ENCODE measurements at places on chromosomes 11 and 22.

DNA sequence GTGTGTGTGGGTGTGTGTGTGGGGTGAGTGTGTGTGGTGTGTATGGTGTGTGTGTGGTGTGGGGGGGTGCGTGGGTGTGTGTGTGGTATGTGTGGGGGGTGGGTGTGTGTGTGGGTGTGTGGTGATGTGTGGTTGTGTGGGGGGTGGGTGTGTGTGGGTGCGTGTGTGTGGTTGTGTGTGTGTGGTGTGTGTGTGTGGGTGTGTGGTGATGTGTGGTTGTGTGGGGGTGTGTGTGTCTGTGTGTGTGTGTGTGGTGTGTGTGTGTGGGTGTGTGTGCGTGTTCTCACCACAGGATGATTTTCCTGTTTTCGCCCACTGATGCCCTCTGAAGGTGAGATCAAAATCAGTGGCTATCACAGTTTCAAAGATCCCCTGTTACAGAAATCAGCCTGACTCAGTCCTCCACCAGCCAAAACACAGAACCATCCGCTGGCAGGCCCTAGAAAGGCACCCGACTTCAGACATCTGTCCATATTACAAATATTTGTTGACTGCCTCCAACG, 24.7 kb downstream of the CPT1A start:
- DNase-seq: no peak

GRCh38 chr11:38582151-38582550, 1984.1 kb upstream of the RAG2 start:
- no peak for DNase-seq

DNA sequence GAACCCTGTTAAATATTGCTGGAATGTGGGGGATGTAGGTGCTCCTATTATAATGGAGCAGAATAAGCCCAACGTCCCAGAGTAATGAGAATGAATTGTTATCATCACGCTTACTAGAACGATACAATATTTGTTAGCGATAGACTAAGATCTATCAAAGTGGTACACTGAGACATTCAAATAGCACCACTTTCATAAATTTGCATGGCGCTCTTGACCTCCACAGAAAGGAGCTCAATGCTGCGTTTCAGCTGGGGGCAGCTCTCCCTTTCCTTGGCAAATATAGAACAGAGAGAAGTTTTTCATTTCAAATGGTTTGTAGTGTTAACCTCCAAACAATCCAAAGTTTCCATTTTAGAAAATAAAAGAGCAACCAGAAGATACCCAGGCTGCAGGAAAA, 38.2 kb upstream of the BLID start:
- no peak for DNase-seq

DNA sequence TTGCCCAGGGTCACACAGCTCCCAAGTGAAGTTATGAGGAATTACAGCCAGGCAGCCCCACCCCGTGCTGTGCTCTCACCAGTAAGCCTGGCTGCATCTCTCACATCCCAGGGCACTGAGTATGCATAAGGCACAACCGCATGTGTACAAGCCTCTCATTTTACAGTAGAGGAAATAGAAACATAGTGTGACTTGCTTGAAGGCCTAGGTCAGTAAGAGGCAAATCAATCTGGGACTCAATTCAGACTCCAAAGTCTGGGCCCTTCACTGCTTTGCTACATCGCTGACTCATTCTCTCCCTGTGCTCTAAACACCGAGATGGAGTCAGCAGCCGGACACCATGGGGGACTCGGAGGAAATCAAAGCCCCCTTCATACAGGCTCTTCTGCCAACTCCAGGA, 7.9 kb downstream of the ABTB2 start:
- DNase-seq: no peak

DNA sequence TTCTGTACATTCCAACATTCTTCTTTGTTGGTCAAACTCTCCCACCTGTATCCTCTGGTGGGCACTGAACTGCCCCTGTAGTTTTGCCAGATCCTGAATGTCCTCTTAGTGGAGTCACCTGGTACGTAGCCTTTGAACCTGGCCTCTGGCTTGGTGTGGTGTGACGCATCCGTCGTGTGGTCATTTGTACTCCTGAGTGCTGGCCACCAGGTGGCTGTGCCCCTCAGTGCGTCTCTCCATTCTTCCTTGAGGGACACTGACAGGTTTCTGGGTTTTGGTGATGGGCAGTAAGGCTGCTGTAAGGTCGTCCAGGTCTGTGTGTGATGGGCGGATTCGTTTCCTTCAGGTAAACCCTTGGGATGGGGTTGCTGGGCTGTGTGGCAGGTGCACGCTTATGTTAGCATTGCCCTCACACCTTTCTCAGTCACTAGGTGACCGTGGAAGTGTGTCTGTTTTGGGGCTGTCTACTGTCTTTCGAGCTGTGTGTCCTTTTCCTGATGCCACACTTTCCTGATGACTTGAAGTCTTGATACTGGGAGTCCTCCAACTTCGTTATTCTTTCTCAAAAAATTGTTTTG, 13.6 kb upstream of the RANBP1 start:
- no peak for DNase-seq

DNA sequence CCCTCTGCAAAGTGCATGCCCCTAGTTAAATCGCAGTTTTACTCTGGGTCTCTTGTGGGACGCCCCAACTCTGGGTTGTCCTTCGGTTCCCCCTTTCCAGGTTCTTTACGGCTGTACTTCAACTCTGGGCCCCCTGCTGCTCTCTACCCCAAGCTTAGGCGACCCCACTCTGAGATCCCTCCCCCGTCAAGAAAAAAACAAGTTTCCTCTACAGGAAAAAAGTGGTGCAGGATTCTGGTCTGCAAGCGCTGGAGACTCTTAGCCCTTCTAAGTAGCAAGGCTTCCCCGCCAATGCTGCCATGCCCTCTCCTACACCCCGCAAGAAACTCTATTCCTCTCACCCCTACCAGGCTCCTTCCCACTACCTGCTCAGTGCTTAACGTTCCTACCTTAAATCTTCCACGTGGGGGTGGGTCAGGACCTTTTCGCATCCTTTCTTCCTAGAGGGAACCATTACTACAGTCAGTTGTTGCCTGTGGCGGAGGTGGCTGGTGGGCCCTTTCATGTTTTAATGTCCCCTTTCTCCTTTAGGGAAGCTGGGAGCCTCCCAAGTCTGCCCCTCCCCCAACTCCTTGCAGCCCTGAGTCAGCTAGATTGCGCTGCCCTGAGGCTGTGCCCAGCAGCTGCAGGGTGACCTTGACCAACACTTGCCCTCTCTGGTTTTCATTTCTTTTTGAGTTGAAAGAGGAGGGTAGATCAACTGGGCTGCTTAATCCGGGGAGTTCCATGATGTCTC, 1.4 kb downstream of the NEFH start:
- DNase-seq: no peak

- DNase-seq: no peak
These were observed 14.1 kb downstream of the DGAT2 start for GRCh38 chr11:75782540-75783263.

DNA sequence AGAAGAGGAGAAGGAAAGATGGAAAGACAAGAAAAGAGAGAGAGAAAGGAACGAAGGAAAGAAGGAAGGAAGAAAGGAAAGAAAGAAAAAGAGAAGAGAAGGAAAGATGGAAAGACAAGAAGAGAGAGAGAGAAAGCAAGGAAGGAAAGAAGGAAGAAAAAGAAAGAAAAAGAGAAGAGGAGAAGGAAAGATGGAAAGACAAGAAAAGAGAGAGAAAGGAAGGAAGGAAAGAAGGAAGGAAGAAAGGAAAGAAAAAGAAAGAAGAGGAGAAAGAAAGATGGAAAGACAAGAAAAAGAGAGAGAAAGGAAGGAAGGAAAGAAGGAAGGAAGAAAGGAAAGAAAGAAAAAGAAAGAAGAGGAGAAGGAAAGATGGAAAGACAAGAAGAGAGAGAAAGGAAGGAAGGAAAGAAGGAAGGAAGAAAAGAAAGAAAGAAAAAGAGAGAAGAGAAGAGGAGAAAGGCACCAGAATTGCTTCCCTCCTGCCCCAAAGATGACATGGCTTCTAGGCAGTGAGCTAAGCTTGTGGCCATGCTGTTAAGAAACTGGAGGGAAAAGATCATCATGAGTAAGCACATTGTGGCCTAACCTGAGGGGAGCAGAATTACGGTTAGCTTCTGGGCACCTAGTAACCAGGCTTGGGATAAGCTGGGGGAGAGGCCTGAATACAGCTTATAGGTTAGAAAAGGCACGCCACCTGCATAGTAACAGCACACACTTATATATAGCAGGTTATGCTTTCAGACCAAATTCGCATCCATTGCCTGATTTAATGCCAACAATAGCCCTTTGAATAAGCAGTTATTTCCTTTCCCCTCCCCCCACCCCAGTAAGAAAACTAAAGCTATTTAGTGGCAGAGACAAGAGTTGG, 2.3 kb upstream of the ST3GAL4 start:
- DNase-seq: peak; percentile 86

DNA sequence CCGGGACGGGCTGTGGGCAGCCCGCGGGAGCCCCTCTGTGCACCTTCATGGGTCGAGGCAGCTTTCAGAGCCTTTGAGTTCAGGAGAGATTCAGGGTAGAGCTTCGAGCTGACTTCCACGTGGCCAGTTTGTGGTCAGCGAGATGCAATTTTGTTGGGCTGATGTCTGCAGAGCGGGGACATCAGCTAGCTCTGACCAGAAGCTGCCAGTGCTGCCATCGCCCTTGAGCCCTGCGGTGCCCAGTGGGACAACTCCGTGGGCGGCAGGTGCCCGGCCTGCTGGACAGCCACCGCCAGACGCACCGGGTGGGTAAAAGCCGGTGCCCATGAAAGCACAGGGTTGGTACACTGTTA, 719 bp downstream of the TALDO1 start:
- DNase-seq: no peak

DNA sequence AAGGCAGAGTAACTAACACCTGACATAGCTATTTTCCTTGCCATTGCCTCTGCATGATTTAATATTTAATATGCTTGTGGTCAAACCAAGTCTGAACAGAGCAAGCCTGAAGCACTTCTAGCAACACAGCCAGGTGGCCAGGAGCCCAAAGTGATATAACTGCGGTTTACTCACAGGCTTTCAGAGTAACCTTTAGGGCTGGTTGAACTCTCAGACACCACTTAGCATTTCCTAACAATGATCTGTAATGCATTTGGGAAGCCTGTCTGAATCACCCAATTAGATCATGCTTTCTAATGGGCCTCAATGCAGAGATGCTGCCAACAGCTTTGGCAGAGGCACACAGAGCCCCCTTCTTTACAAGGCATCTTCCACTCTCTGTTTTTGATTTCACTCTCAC, 96.1 kb downstream of the FDX1 start:
- no peak for DNase-seq

- DNase-seq: no peak
These were observed 15.2 kb downstream of the KRTAP5-5 start for GRCh38 chr11:1644601-1645356.

- DNase-seq: no peak
These were observed 2.2 kb downstream of the OR51E1 start for GRCh38 chr11:4645974-4646373.

- DNase-seq: no peak
These were observed 17.7 kb upstream of the NNMT start for GRCh38 chr11:114278342-114279065.

- no peak for DNase-seq
These were observed 66.8 kb downstream of the TCF20 start for GRCh38 chr22:42203609-42204008.

DNA sequence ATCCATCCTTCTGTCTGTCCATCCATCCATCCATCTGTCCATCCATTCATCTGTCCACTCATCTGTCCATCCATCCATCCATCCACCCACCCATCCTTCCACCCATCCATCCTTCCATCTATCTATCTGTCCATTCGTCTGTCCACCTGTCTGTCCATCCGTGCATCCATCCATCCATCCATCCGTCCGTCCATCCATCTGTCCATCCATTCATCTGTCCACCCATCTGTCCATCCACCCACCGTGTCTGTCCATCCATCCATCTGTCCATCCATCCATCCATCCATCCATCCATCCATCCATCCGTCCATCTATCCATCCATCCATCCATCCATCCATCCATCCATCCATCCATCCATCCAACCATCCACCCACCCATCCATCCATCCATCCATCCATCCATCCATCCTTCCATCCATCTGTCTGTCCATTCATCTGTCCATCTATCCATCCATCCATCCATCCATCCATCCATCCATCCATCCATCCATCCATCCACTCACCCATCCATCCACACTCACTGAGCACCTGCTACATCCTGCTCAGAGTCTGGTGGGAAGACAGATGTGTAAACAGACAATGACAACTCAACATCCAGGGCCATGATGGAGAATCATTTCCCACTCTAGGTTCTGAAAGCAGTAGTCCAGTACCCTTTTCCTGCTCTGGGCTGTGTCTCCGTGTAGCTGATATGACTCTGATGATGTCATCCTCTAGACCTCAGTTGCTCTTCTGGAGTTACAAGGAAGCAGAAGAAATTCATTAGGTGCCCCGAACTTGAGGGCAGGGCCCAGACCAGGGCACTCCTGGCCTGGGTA, 30.8 kb upstream of the MYEOV start:
- DNase-seq: no peak

- DNase-seq: no peak
These were observed 5.9 kb upstream of the GRAMD4 start for GRCh38 chr22:46614025-46614931.

DNA sequence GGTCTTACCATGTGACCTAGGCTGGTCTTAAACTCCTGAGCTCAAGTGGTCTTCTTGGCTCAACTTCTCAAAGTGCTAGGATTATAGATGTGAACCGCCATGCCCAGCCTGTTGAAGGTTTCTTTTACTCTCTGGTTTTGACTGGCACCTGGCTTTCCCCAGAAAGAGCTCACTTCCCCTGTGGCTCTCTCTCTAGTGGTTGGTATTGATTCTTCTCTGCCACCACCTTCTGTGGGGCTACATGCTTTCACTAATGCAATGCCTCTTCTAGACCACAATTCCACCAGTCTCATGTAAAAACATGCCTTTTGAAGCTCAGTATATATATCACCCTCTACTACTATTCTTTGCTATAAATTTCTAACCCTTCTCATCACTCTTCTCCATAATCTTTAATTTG, 67.2 kb downstream of the CCDC83 start:
- DNase-seq: no peak

GRCh38 chr22:23822101-23822671, 16.6 kb downstream of the DERL3 start:
- no peak for DNase-seq

GRCh38 chr22:42608136-42608822, 6.4 kb downstream of the POLDIP3 start:
- DNase-seq: no peak

- DNase-seq: no peak
These were observed 194.3 kb downstream of the KIF18A start for GRCh38 chr11:27913650-27914049.

- no peak for DNase-seq
These were observed 5.7 kb downstream of the PIK3IP1 start for GRCh38 chr22:31286360-31287255.
